GM10248 (cell line): ENCODE measurements at places on chromosomes 1 and 21.

GRCh38 chr21:36134803-36135390 lies at the start of gene CBR3:
Gene CBR3, plus strand, starts transcription at chr21:36135079. Its CDS starts 114 bp downstream, at chr21:36135193.
- DNase-seq, result peak; percentile 39

DNA sequence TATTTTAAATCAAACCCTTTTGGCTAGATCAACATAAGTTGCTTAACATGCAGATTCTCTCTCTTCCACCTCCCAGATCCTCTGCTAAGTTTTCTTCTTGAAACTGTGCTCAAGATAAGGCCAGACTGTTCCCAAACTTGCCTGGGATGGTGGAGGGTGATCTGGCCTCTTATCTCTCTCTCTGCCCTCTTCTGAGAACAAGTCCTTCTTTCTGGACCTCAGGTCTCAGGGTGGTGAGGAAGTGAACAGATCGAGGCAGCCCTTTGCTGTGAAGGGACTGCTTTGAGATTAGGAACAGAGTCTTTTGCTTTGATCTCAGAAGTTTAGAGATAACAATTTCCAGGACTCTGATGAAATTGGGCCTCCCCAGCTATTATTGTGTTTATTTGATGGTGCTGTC lies 70.7 kb downstream of the HUNK start:
- no peak for DNase-seq

- no peak for DNase-seq
Measured at GRCh38 chr1:203197625-203198024, 11.1 kb upstream of the CHI3L1 start.

DNA sequence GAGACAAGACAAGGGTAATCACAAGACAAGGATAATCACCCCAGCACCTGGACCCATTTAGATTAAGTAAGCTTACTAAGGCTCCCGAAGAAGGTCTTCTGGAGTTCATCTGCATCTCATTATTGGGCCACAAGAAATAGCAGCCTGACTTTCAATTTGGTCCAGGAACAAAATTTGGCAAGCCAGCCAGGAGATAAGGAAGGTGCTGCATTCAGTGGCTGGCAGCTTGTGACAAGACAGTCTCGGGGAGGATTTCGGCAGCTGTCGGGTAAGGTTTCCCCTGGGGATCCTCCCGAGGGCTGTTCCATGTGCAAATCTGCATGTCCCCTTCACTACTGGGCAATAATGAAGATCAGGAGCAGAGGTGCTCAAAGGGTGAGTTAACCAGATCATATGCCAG lies 195.2 kb downstream of the FCRL5 start:
- no peak for DNase-seq

DNA sequence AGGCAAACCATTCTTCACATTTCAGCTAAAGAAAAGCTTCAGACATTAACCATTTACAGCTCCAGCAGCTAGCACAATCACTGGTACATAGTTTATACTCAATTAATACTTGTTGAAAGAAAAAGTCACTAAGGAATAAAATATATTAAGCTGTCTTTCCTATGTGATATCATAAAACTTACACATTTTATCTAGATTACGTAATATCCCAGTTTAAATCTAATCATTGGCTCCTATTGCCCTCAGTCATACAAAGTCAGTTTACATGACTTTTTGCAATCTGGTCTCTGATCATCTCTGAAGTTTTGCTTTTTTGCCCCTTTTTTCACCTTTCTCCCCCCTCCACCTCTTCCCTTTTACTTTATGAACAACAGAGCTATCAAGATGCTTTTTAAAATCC lies 8.5 kb upstream of the PRRC2C start:
- no peak for DNase-seq

DNA sequence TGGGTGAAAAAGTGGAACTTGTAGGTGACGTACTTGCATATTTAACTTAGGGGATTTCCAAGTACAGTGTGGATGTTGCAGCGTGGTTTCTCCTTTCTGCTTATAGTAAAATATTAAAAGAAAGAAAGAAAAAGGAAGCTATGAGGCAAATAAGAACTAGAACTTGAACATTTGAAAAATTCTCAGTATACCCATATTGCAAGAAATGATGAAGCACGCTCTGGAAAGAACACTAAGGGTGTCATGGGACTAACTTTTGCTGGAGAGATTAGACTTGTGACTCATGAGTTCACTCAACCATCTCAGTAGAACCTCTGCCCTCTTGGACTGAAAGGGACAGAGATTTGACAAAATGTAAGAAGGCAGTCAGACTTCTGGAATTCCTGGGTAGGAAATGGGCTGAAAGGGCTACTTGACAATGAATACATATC lies 704.5 kb upstream of the ADGRL4 start:
- peak; percentile 14 for DNase-seq

- no peak for DNase-seq
Measured at GRCh38 chr21:21174676-21175075, 176.5 kb downstream of the NCAM2 start.

DNA sequence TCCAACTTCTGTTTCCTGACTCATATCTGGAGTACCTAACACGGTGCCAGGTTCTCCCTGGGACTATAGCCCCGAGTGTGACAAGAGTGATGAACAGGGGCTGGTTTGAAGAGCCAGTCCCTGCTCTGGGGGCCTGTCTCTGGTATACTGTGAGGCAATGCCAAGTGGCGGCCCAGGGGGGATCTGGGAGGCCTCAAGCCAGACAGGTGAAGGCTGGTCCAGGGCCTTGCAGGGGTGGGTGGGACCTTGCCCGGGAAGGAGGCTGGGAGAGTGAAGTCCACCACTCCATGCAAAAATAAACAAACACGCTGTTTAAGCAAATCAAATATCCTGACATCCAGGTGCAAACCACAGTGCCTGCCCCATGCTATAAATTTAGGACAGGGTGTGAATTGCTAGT lies 6.8 kb upstream of the PLXNA2 start:
- DNase-seq, result no peak

DNA sequence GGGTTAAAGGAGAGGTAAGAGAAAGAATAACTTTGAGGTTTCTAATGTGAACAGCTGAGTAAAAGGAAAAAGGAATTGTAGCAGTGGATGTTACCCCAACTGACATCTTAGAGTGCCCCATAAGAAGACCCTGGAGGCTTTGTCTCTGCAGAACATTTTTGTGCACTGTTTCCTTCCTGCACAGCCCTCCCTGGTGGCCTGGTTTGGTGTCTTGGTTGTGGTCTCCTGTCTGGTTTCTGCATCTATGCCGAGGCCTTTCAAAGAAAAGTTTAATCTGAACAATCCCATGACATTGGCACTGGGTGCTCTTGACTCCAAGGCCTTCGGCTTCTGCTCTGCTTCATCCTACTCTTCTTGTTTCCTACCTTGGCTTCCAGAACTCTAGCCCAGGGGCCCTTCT lies 57.8 kb downstream of the RHOU start:
- DNase-seq, result no peak
